Stimulated activated CD4-positive, alpha-beta T cell treated with anti-CD3 and anti-CD28 coated beads, Interleukin-1b, Interleukin-23, amount 100 ng/mL, for 1 hour (primary cell): ENCODE measurements at places on chromosomes 12 and 14.
A peak's percentile ranks its signal among the peaks of the same experiment; 100 is the strongest.

DNA sequence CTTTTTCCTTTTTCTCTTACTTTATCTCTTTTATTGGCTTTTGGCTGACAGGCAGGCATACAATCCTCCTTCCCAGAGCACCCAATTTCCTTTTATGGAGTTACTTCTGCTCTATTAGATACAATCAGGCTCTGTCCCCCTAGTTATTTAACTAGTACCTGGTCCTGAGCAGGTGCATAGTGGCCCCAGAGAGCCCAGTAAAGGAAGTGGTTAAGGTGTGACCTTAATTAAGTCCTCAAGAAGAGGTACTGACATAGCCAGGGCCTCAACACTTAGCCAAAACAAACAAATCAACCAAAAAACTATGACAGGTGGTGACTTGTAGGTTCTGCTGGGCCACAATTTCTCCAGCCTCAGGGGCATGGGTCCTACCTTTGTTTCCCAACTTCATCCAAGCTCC lies 82.9 kb downstream of the CCDC60 start:
- DNase-seq = no peak

GRCh38 chr12:12048714-12049113 lies 22.0 kb upstream of the BCL2L14 start:
- DNase-seq = no peak

DNA sequence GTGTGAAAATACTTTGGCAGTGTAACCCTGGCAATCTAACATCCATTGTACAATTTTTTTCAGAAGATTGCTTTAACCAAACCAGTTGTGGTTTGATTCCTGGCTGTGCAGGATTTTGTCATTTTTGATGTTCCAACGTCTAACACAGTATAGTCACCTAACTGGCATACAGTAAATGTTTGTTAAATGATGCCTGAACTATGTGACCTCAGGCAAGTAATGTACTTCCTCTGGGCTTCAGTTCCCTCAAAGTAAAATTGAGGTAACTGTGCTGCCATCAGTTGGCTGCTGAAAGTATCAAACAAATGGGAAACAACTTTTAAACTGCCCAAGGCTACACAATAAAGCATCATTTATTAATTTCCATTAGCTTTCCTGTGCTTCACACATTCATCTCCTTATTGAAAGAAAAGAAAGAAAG lies 4.3 kb downstream of the TM7SF3 start:
- no peak for DNase-seq

DNA sequence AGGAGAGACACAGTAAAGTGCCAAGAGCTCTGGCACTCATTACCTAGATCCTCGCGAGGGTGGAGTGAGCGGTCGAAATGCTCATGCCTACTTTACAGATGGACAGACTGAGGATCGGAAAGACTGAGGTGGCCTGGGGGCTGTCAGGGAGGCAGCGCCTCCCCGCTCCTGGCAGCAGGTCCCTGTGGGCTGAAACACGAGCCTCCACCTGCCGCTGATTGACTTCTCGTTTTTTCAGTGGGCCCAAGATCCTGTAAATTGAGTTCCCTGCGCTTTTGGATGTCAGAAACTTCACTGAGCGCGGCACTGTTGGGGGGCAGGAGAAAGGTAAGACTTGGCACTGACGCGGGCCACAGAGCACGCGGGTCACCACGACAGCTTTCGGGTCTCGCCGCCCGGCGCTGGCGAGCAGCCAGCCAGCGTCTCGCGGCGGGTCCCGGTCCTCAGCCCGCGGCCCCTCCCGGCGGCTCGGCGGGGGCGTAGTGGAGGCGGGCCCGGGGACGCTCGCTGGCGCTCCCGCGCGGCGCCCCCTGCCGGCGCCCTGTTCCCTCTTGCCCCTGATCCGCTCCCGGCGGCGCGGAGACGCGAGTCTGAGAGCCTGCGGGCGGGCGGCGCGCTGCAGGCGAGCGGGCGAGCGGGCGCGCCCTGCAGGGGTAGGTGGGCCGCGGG lies 552 bp upstream of the SCN8A start:
- peak; percentile 68 for DNase-seq

- DNase-seq = no peak
Measured at GRCh38 chr12:1046727-1047126, 55.7 kb downstream of the ERC1 start.

DNA sequence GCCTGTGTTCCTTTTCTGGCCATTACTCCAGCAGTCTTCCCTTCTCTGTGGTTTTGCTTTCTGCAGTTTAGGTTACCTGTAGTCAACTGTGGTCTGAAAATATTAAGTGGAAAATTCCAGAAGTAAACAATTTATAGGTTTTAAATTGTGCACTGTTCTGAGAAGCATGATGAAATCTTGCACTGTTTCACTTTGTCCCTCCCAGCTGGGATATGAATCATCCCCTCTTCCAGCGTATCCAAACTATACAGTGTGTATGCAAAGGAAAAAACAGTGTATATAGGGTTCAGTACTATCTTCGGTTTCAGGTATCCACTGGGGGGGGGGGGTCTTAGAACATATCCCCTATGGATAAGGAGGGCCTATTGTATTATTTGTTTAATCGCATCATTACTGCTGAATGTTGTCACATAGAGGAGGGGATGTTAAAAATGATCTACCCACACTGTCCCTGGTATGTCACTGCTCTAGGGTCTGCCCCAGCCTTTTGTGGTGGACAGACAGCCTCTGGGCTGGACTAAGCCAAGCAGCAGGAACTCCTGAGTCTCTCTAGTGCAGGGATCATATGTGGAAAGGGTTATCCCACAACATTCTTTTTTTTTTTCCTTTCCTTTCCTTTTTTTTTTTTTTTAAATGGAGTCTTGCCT lies 109.1 kb upstream of the MAX start:
- DNase-seq = no peak

DNA sequence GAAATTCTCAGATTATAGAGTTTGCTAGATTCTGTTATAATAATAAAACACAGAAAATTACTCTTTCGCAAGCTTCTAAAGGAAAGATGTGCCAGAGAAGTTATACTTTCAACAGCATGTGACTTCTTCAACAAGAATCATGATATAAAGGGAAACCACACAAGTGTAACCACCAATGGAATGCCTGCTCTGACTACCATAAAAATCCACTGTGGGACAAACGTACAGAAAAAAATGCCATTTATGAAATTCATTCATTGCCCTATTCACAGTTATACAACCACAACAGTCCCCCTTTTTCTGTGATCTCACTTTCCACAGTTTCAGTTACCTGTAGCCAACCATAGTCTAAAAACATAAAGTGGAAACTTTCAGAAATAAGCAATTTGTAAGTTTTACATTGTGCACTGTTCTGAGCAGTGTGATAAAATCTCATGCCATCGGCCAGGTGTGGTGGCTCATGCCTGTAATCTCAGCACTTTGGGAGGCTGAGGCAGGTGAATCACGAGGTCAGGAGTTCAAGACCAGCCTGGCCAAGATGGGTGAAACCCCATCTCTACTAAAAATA lies 3.2 kb downstream of the CATSPERB start:
- no peak for DNase-seq

DNA sequence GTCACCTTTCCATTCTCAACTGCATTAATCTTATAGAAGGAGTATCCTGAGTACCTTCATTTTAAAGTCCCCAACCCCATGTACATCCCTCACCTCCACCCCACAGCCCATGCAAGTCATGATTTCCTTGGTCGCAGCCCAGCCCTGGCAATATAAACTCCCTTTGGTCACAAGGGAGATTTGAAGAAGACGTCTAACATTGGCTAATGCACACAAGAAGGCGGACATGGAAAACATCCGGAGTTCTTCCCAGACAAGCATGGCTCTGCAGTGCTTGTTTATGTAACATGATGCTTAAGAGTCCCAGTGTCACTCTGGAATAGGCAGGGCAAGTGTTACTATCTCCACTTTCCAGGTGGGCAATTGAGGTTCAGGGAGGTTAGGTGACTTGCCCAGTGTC lies 277.6 kb downstream of the DPF3 start:
- DNase-seq = no peak

DNA sequence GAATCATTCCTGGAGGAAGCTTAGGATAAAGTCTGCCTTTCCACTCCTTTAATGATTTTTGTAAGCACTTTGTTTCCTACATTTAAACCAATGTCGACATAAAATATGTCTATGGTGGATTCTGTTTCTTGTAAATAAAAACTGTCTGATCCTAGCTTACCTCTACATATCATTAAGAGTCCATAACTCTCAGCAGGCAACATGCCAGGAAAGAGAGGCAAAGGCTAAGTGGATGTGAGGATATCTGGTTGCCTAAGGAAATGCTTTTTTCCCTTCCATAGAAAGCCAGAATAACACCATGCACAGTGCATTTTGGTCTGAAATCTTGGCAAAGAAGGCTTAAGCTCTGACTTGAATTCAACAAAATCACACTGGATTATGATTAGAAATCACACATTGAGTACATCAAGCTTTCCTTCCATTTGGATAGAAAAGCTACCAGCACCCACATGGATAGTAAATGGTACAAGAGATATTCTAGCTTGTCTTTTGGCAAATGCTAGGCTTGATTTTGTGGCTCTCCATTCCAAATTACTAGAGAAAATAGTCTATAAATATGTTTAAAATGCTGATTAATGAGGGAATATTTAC lies 57.0 kb upstream of the CNTN1 start:
- no peak for DNase-seq

DNA sequence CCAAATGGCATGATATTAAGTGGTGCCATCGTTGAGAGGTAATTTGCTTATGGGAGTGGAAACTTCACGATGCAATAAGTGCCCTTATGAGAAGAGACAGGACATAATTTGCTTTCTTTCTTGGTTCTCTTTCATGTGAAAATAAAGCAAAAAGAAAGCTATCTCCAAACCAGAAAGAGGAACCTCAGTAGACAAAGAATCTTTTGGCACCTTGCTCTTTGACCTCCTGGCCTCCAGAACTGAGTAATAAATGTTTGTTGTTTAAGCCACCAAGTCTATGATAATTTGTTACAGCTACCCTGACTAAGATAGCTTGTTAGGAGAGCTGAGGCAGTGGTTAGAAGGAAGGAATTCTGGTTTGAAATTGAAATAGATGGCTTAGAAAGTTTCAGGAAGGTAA lies 39.6 kb downstream of the CCER1 start:
- no peak for DNase-seq

- DNase-seq = no peak
Measured at GRCh38 chr14:85731186-85731585, 201.2 kb downstream of the FLRT2 start.

- DNase-seq = no peak
Measured at GRCh38 chr12:127459166-127459565, 807.8 kb upstream of the TMEM132C start.

GRCh38 chr12:26043135-26044006 lies 81.5 kb downstream of the BHLHE41 start:
- no peak for DNase-seq

GRCh38 chr14:102746634-102747438 lies 30.4 kb upstream of the TRAF3 start:
- DNase-seq = no peak

GRCh38 chr12:26451763-26452162 lies 256.4 kb downstream of the SSPN start:
- DNase-seq = no peak

DNA sequence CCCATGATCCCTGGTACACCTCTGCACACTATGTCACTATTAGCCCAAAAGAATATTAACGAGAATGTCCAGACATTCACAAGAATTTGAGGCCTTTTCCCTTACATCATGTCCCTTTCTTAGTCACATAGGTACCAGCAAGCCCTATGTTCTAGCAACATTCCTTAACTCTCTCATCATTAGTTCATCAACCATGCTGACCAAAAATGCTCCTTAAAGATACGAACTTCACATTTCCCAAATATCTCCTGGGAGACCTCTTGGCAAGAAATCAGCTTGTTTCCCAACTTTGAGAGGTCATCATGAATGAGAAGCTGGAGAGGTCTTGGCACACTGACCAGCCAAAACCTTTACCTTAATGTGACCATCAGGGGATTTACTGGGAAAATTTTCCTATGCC lies 4.6 kb downstream of the SALL2 start:
- no peak for DNase-seq

DNA sequence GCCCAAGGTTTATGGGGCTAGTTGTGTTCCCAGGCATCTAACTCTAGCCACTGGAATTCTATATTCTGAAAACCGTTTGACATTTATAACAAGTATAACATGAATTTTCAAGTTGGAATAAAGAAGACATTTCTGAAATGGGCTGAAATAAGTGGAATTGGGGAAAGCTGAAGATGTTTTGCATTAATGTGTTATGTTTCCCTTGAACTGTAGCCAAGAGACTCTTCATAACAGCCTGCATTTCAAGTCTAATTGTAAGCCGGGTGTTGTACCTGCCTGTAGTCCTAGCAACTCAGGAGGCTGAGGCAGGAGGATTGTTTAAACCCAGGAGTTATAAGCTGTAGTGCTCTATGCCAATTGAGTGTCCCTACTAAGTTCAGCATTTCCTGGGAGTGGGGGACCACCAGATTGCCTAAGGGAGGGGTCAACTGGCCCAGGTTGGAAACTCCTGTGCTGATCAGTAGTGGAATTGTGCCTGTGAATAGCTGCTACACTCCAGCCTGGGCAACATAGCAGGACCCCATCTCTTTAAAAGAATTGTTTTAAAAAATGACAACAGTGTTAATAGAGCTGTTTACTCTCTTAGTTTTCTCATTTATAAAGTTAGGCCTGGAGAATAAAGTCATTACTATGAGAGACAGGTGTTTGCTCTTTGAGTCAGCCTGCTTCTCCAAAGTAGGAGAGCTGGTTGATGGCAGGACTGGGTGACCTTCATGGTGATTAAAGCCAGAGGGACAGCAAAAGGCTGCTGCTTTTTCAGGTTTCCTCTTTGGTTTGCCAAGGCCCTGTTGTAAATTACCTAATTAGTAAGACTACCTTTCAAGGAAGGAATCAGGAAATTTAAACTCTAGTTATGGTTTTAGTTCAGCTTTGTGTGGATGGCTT lies 483.6 kb upstream of the RGS6 start:
- DNase-seq = no peak

- no peak for DNase-seq
Measured at GRCh38 chr12:128571906-128572810, 251.6 kb downstream of the SLC15A4 start.

GRCh38 chr12:70535896-70536374 lies 101.3 kb downstream of the PTPRB start:
- no peak for DNase-seq

GRCh38 chr14:22886500-22887259 lies 3.7 kb downstream of the REM2 start:
- DNase-seq = peak; percentile 49
